Fibroblast of skin of back (primary cell): ENCODE measurements at places on chromosomes 6 and 20.

DNA sequence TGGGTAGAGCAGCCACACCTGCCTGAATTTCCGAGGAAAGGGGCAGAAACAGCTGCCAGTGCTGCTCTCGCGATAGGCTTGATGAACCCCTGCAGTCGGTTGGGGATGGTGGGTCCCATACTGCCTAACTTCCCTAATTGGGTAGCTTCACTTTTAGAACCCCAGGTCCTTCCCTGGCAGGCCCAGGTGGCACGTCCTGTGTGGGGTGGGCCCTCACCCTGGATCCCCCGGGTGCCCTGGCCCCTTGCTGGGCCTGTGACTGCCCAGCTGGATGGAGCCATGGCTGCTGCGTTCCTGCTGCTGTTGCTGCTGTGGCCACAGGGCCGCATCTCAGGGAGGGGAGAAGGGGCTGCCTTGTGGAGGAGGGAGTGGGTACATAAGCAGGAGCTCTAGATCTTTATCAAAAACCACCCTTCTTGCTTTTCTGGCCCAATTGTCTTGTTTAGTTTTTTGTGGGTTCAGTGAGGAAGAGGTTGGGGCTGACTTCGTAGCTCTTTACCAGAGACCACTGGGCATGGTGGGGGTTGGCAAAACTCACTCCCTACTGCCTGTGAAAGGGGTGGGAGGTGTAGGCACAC lies 19.2 kb downstream of the TREML4 start:
- no peak for DNase-seq

GRCh38 chr6:52725535-52726192 lies 37.6 kb downstream of the GSTA2 start:
- no peak for DNase-seq

GRCh38 chr6:151494235-151494935 lies 568 bp downstream of the CCDC170 start:
- peak; percentile 29 for DNase-seq

GRCh38 chr6:69926745-69927144 lies 60.4 kb downstream of the COL19A1 start:
- DNase-seq, result no peak

DNA sequence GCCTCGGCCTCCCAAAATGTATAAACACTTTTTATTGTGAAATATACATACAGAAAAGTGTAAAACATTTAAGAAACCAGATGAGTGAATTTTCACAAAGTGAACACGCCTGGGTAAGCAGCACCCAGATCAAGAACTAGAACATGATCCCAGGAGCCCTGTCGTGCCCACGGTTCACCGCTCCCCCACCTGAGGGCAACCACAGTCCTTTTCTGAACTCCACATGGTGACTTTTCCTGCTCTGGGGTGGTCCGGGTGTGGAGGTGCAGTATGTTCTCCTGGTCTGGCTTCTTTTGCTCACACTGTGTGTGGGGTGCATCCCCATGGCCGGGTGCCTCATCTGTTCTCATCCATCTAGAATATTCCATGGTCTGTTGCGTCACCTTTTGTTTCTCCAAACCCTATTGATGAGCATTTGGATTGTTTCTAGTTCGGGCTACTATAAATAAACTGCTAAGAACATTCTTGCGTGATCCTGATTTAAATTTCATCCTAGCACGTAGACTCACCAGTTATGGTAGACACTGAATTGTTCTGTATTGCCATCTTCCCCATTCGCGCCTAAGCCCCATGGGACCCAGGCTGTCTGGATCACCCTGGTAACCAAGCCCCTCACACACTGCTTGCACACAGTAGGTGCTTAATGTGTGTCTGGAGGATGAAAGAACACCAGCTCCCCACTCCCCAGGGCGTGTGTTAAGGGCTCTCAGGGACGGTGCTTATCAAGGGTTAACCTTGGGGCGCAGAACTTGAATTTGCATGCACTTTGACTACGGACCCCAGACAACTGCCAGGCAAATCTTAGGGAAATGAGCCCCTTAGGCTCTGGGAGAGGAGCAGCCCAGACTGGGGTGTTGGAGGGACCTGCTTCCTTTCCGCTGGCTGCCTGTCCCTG lies 56.2 kb downstream of the CTCFL start:
- DNase-seq, result no peak

GRCh38 chr6:33324125-33324524 lies 6.6 kb upstream of the ZBTB22 start:
- DNase-seq, result no peak

DNA sequence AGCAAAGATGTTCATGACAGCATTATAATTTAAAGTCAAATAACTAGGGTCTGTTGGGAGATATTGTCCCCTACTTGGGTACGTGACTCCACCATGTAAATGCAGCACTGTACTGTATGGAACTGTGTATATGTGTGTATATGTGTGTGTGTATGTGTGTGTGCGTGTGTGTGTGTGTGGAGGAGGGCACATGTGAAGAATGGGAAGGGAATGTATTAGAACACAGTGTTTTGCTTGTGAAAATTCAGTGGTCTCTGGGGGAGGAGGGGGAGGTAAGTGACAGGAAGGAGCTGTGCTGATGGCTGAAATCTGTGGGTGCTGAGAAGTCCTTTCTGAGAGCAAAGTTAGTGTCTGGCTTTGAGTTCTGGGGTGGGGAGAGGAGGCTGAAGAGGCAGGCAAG lies 23.9 kb upstream of the VEGFA start:
- no peak for DNase-seq

- DNase-seq, result no peak
Measured at GRCh38 chr6:34580707-34581560, 24.8 kb upstream of the SPDEF start.

GRCh38 chr6:156658186-156658965 lies 118.8 kb upstream of the ARID1B start:
- peak; percentile 86 for DNase-seq

DNA sequence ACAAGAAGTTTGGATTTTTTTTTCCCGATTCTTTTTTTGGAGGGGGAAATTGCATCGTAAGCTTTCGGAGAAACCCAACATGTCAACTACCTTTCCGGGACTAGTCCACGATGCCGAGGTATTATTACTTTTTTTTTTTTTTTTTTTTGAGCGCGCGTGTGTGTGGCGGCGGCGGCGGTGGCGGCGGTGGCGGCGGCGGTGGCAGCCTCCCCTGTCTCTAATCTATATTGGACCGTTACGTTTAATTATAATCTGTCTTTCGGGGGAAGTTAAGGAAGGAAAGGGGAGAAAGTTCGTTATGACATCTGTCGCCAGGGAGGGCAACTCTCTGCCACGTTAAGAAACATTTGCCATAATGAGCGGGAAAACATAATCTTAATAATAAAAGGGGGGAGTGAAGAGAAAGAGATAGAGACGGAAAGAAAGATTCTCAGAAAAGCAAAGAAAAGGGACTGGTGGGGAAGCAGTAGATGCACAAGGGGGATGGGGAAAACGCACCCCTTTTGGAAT lies 706 bp downstream of the TFAP2D start:
- no peak for DNase-seq

DNA sequence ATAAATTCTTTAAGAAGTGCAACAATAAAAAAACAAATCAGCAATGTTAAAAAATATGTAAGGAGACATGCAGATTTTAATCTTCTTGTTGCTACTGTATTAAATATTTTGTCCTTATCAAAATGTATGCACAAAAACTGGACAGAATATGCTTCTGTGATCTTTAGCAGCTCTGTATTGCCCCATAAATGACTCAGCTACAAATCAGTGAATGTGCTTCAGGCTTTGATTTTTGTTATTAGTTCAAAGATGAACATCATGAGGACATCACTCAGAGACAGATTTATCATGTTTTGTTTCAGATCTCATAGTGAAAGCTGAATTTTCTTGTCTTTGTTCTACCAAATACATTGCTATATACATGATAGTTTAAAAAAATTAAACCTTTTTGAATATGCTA lies 312.4 kb downstream of the GRIK2 start:
- no peak for DNase-seq

GRCh38 chr20:38267901-38268514 lies 7.5 kb upstream of the KIAA1755 start:
- no peak for DNase-seq

- DNase-seq, result no peak
Measured at GRCh38 chr6:77511860-77512259, 48.6 kb upstream of the HTR1B start.

DNA sequence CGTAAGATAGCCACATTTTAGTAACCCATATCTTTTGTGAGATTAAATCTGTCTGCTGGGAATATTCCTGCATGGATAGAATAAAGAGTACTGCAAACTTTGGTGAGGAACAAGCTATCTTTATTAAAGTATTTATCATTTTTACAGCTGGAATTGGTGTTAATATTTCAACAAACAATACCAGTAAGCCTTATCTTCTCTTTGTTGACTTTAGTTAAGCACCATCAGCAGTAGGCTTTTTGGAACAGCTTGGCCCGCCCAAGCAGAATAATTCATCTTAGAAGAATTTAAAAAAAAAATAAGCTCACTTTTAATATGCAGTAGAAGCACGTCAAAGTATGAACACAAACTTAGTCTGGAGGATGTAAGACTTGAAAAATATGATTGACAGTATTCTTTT lies 917.8 kb upstream of the ADGRB3 start:
- DNase-seq, result peak; percentile 77

- DNase-seq, result peak; percentile 73
Measured at GRCh38 chr6:112665114-112665513, 318.0 kb downstream of the RFPL4B start.

DNA sequence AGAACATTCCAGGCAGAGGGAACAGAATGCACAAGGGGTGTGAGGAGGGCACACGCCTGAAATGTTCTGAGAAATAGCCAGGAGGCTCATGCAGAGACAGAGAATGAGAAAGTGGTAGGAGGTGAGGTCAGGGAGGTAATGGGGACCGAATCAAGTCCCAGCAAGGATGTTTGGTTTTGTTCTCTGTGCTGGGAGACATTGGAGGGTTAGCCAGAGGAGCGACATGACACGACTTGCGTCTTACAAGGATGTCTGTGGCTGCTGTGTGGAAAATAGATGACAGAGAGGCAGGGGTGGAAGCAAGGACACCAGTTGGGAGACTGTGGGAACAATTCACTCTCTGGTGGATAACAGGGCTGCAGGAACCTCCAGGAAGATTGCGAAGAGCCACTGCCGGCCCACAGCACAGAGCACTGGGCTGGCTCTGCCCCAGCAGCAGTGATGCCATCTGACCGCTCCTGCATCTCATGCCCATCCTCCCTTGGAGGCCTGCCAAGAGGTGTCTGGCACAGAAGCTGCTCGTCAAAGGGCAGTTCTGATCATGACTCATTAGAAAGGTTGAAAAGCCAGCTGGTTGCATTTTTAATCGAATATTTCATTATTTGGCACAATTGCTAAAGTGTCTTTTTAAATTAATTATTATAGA lies 57.7 kb upstream of the CD83 start:
- DNase-seq, result no peak

DNA sequence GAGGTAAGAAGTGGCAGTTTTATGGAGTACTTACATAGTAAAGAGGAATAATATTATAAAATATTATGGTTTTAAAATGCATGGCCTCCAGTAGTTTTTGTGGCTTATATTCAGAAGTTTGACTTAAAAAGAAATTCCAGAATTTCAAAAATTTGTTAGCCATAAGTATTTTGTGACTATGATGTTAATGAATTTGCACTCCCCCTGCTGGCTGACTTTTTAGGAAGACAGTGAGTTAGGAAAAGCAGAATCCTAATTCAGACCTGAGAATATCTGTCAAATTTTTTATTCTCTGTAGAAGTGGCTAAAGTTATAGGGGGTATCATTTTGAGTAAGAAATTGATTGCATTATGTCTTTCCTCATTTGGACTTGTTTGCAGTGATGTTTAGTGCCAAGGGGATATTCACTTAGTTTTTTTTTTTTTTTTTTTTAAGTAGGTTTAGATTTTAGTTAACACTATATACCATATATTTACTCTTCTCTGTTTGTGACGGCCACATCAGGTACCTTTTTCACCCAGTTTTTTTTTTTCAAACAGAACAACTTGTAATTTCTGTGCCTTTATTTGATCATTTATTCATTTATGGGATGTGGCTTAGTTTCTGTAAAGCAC lies 40.8 kb downstream of the ZFAND3 start:
- DNase-seq, result peak; percentile 69

DNA sequence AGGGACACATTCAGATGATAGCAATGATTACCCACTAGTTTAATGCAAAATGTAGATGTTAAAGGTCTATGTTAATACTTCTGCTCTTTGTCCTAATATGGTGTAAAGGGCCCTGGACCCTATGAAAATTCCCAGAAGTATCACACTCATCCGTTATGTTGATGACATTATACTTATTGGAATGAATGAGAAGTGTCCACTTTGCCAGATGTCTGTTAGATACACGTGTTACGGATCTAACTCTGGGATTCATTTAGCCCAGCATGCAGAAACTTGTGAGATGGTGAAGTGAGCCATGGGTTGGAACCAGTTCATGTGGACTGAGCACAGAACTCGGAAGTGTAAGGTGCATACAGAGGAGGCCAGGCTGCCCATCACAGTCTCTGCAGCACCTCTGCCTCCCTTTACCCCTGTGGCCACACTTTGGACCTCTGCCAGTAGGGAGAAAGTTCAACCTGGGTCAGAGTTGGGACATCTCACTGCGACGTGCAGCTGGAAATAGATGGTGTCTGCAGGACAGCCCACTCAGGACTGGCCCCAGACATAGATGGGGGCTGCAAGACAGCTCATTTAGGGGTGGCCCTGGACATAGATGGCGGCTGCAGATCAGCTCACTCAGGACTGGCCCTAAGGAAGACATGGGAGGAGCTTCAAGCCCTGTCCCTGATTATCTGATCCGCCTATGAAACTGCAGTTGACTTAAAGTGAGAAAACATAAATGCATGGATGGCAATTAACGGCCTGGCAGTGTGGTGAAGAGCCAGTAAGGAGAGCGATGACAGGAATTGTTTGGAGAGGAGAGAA lies 71.2 kb upstream of the THBS2 start:
- DNase-seq, result peak; percentile 50

GRCh38 chr6:169168706-169169105 lies 84.9 kb downstream of the THBS2 start:
- no peak for DNase-seq

GRCh38 chr6:42095776-42096541 lies 45.6 kb downstream of the TAF8 start:
- DNase-seq, result no peak

DNA sequence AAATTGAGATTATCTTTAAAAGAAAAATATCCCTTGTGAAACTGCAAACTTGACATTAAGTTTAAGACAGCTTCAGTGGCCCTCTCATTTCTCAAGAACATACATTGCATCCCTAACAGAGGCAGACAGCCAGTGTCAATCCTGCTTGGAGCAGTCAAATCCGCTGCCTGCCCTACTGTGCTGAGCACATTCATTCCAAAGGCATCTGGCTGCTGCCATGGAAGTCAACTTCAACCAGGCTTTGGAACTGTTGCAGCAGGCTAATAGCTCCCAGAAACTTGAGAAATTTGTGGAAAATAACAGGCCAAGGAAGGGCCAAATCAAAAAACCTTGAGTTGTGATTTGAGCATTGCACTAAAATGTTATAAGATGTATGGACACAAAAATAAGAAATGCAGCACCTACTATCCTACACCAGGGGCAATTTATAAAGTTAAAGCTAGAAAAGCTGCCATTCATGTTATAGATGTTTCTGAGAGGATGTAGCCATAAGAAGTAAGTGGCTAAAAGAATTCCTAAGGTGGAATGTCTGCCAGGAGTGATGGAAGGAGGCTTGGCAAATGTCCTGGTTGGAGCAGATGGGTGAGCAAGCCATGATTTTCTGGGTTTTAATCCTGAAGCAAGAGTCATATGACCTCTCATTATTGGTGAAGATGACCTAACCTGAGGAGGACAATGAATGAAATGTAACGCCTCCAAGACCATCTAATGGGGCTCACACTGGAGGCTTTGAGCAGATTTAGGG lies 31.4 kb upstream of the HAO1 start:
- no peak for DNase-seq
